Stomach (tissue), 19 donors: ENCODE measurements at places on chromosomes 2 and 18. TPM values are rescaled to one million over a fixed set of nuclear protein-coding genes. Genes with fewer than 3 reads are reported as not detected.

- H3K27me3 ChIP-seq, result no peaks in the 10 kb centered on the region
- DNase-seq, result no peak
- no peaks in the 10 kb centered on the region for H3K36me3 ChIP-seq
- no peaks in the 10 kb centered on the region for H3K4me1 ChIP-seq
Observed at GRCh38 chr2:70648961-70649360, 95.3 kb upstream of the TGFA start.

The SLC5A7 gene
- polyA plus RNA-seq, result 0.18 TPM

The RESP18 gene
- not detected for polyA plus RNA-seq

The TEX44 gene
- not detected for polyA plus RNA-seq

GRCh38 chr18:21203126-21203525, 38.9 kb upstream of the GREB1L start:
- DNase-seq, result no peak
- no peak overlapping the region for H3K4me3 ChIP-seq
- H3K4me1 ChIP-seq, result no peaks in the 10 kb centered on the region
- H3K27ac ChIP-seq, result no peak overlapping the region
- H3K36me3 ChIP-seq, result no peaks in the 10 kb centered on the region
- no peaks in the 10 kb centered on the region for H3K27me3 ChIP-seq

DNA sequence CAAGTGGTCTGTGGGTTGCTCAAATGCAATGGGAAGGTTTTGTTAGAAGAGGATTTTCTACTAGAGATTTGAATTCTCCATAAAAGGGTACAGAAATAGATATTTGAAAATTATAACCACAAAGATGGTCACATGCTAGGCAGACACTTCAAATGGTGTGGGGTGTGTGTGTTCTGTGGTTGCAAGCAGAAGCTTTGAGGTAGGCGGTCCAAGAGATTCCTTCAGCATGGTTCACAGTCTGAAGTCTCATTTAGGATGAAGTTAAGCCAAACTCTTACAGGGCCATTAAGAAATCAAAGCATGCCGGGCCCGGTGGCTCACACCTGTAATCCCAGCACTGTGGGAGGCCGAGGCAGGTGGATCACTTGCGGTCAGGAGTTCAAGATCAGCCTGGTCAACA, 38.3 kb upstream of the RMDN2 start:
- H3K27me3 ChIP-seq, result no peaks in the 10 kb centered on the region
- no peak for DNase-seq
- no peaks in the 10 kb centered on the region for H3K36me3 ChIP-seq
- H3K4me3 ChIP-seq, result no peak overlapping the region
- no peaks in the 10 kb centered on the region for H3K4me1 ChIP-seq

The MTA3 gene
- polyA plus RNA-seq, result 34.8 TPM
